NK-92 treated with Interleukin-12 subunit alpha and Interleukin-12 subunit beta, amount 100 ng/mL, for 24 hours (cell line): ENCODE measurements at places on chromosomes 12 and 14.

DNA sequence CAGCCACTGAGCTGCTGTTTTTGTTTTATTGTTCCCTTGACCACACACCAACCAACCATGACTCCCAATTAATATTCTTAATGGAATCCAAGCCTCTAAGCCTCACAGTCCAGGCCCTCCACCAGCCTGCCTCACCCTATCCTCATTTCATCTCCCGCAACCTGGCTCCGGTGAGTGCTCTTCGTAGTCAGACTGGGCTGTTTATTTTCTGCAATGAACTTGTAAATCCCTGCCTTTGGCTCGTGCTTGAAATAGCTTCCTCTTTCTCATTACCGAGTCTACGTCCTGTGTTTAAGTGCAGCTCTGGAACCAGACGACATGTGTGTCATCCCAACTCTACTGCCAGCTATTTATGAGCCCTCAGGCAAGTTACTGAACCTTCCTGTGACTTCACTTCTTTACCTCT is 12.4 kb upstream of the ETFBKMT start:
- DNase-seq = no peak

DNA sequence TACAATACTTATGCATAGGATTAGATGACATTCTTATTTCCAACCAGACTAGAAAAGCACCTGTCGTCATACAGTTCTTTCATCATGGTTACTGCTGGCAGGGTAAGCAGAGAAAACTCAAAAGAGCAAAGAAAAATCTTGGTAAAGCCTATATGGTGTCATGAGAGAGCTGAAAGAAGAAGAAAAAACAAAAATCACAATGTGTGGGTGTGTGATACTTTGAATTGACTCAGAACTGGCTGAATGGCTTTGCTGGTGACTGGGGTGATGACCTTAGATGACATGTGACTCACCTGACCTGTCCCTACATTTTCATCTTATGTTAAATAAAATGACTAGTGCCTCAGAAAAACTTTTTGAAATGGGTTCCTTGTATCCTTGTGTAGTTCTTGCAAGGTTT is 278.1 kb upstream of the LMO3 start:
- no peak for DNase-seq

DNA sequence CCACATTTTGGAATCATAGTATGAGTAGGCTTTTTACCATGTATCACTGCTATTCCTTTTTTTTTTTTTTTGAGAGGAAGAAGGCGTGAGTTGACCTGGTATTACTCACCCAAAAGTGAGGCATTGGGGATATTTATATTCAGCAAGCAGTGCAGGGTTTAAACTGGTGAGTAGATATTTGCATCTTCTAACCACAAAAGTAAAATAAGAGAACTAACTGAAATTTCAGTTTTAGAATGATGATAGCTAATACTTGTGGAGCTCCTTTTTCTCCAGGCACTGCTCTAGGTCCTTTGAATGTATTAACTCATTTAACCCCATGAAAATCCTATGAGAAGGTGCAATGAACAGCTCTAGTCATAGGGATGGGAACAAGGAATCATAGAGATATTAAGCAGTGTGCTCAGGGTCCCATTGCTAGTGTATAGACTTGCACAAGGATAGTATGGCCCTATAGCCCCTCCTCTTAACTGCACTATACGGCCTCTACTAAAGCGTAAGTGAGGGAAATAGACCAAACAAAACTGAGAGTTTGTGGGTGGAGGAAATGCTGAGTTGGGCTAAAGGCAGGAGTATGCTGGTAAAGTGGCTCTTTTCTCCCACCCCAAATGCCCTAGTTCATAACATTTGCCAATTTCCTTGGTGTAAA is 104.3 kb upstream of the MAX start:
- DNase-seq = no peak

DNA sequence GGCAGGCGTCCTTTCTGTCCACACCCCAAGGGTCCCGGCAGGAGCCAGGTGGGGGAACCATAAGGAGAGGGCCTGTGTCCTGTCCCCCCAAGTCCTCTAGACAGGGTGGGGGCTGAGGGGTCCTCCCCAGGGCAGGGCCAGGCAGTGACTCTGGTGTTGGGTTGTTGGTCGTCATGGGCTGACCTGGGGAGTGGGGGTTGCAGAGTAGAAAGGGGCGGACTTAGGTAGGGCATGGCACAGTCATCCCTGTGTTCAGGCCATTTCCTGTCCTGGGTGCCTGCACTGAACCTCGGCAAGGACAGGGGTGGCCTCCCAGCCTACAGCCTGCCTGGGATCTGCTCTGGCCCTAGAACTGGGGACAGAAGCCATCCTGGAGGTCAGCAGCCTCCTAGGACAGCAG is 356.2 kb downstream of the TMEM121 start:
- DNase-seq = no peak

GRCh38 chr14:50469982-50470381 is 62.4 kb downstream of the MAP4K5 start:
- DNase-seq = no peak

GRCh38 chr14:104937161-104937560 is 12.5 kb downstream of the PLD4 start:
- no peak for DNase-seq

DNA sequence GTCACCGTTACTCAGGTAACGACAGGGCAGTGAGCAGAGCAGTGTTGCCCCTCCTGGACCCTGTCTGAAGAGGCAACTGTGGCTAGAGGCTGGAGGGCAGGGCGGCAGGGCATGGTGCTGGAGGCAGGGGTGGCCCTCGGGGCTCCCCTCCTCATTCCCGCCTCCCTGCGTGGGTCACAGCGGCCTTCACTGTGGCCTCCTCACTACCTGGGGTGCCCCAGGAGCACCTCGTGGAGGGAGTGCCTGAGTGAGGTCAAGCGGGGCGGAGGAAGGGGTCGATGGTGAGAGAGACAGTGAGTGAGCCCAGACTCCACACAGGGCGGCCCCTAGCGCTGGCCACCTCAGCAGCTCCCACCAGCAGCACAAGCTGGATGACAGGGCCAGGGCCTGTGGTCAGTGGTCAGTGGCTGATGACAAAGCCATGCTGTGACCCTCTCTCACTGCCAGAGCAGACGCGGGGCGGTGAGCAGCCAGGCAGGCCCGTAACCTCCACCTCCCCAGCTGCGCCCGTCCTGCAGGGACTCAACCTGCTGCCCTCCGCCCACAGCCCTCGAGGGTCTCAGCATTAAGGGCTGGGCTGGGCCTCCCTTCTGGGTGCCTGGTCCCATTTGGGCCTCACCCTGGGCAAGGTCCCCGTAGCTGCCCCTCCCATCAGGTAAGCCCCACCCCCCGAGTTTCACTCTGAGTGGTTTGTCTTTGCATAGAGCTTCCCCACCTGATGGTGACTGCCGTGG is 17.8 kb downstream of the GPR132 start:
- DNase-seq = no peak

GRCh38 chr12:122200541-122201175 is 2.9 kb upstream of the B3GNT4 start:
- DNase-seq = no peak

DNA sequence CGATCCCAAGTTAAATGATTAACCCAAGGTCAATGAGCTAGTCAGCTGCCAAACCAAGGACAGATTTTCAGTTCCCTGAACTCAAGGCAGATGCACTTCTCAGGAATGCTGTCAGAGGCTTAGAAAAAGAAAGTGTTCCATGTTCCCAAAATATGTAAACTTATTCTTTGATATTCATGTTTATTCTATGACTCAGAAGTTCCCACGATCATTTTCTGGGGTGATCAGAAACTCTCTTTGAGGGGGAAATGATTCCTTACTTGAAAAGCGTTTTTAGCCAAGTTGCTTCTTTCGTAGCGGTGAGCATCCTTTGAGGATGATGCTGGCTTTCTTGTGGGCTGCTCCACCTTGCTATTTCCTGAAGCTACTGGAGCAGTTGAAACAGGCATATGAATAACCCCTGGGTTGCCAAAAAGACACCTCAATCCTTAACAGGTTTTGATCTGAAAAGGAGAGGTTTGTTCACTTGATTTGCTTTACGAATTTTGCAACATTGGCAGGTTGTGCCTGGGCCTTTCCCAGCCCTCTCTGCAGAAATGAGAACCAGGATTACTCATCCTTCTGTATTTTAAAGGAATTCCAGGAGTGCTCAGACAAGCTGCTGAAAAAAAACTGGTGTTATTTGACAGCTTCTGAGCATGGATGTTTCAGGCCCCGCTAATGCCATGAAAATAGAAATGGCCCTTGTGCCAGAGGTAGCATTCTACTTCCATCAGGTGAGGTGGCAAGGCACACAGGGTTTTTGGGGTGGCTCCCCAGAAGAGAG is 121.4 kb upstream of the HIF1A start:
- DNase-seq = no peak

DNA sequence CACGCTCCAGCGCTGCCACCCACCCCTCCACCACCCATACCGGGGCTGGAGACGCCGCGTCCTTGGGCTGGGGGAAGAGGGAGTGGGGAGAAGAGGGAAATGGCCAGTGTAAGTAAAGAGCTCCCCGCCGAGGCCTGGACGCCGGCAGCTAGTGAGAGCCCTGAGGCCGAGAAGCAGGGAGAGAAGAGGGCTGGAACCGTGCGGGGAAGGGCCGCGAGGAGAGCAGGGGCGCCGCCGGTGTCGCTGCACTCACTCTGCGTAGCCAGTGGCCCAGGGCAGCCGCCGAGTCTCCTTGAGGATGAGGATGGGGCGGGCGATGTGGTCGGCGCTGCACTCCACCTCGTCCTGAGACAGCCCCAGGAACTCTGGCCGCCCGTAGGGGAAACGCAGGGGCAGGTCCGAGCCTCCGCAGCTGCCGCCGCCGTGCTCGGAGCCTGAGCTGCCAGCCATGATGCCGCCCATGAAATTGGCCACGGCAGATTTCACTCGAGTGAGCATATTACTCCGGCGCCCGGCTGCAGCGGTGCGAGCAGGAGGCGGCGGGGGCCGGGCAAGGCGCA is 631 bp downstream of the PPM1H start:
- no peak for DNase-seq

GRCh38 chr14:68616221-68616902 is 176.5 kb downstream of the ZFP36L1 start:
- no peak for DNase-seq

GRCh38 chr12:56631790-56632700 is 1.9 kb upstream of the BAZ2A start:
- peak; percentile 23 for DNase-seq

DNA sequence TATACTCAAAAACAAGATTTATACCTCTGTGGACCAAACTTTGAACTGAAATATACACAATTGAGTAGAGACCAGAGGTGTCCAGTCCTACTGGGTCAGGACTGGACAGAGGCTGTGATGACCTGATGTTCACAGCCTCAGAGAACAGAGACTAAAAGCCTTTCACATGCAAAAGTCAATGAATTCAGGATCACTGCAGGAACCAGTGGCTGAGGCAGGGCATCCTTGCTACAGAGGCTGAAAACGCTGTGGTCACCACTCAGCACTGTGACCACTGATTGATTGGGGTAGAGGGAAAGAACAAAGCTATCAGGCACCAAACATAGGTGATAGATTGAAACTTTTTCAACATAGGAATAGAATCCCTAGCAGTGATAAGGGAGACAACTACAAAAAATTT is 25.1 kb downstream of the GRIP1 start:
- no peak for DNase-seq

GRCh38 chr12:56315249-56315621 is 553 bp downstream of the CNPY2 start:
- no peak for DNase-seq

GRCh38 chr14:91830777-91831176 is 36.6 kb downstream of the TC2N start:
- DNase-seq = no peak

DNA sequence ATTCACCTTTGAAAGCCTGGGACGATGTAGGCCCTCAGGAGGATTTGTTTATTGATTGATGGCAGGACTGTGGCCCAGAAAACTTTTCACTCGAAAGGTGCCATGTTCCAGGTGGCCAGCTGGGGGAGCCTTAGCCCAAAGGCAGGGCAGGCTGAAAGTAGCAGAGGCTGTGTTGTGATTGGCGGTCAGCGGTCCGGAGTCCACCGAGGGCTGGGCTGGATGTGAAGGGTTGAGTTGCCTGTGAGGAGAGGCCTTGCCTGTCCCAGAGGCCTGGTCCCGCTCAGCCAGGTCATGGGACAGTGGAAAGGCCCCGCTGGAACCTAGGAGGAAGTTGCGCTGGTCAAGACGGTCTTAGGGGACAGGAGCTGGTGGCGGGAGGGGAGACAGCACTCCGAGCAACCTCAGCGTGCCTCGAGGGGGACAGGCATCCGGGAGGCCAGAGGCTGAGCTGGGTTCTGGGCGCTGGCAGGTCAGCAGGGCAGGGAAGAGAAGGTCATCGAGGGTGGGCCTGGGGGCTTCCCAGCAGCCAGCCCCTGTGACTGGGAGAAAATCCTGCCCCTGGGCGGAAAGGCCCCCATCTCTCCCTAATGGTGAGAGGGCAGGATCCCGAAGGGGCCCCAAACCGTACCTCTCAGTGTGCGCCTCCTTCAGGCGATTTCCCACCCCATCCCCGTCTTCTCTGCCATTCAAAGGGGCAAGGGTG is 26.3 kb downstream of the CMA1 start:
- peak; percentile 14 for DNase-seq

- no peak for DNase-seq
Measured at GRCh38 chr14:50363714-50364111, 33.0 kb downstream of the CDKL1 start.

GRCh38 chr14:103730490-103731035 is 15.0 kb downstream of the ZFYVE21 start:
- no peak for DNase-seq

- DNase-seq = no peak
Measured at GRCh38 chr12:127209318-127209717, 1057.7 kb upstream of the TMEM132C start.

DNA sequence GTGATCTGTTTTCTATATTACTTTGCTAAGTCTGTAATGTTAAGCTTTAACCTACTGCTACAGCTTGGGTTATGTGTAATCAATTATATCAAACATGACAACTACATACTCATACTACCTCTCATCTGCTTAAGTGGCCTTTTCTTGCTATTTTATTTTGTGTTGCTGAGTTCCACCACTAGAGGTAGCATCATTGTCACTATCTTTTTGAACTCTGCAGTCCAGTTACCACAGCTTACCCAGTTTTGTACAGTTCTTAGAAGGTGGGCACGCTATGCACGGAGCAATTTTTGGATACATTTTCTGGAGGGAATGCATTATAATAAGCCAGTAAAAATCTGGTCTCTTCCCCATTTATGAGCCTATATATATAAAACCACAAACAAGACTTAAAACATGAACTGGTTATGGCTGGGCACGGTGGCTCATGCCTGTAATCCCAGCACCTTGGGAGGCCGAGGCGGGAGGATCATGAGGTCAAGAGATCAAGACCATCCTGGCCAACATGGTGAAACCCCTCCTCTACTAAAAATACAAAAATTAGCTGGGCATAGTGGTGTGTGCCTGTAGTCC is 48.5 kb downstream of the SAV1 start:
- no peak for DNase-seq

DNA sequence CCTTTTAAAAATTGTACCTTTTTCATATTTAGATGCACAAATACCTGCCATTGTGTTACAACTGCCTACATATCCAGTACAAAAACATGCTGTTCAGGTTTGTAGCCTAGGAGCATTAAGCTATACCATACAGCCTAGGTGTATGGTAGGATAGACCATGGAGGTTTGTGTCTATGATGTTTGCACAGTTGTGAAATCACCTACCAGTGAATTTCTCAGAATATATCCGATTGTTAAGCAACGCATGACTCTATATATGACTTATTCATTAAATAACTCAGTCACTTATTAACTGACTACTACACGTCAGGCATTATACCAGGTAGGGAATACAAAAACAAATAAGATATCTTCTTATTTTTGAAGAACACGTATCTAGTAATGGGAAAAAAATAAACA is 26.2 kb upstream of the ETNK1 start:
- DNase-seq = no peak

- DNase-seq = no peak
Measured at GRCh38 chr12:5984873-5985272, 39.8 kb upstream of the ANO2 start.
